ENCODE measurements at places on chromosomes 1 and 21.

- DNase-seq, result no peak
These were observed 96.5 kb downstream of the LRRC53 start for GRCh38 chr1:74415935-74416334.

DNA sequence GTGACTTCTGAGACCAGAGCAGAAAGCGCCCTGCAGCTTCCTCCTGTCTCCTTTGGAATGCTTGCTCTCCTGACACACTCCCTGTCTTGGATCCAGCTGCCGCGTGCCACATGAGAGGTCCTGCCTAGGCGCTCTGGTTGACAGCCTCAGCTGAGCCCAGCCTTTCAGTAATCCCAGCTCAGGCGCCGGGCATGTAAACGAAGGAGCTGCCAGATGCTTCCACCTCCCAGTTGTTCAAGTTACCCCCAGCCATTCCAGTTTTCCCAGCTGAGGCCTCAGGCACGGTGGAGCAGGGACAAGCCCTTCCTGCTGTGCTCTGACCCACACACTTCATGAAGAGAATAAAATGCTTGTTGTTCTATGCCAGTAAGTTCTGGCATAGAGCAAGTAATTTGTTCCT is 14.3 kb upstream of the CD34 start:
- no peak for DNase-seq

GRCh38 chr1:163981500-163982030 is 577.4 kb upstream of the PBX1 start:
- no peak for DNase-seq

DNA sequence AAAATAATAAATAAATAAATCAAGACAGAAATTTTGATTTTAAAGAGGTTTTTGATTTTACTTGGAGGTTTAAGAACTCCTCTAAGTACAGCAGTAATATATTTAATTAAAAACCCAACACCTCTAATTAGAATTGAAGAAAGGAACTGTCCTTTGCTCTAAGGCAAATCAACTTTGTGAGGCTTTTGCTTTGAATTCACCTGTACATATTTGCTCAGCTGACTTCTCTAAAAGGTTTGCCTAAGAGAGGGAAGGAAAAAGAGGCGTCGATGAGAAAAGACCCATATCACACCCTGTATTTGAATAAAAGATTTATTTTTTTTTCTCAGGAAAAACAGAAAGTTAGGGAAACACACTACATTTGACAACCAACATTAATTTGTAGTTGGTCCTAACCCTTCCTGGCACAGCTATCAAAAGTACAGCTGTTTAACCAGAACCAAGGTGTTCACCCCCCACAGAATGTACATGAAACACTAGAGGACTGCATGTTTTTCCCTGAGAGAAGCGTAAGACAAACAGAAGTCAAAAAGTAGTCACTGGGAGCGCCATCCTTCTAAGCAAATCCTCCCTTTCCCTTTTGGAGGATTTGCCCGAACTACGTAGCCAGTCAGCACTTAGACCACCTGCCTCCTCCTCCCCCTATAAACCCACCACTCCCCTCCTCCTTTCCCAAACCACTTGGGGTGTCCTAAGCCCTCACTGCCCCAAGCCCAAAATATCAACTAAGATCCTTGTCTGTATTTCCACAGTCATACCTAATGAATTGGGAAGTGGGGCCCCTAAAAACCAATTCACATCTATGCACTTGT is 4.9 kb downstream of the MCL1 start:
- no peak for DNase-seq

DNA sequence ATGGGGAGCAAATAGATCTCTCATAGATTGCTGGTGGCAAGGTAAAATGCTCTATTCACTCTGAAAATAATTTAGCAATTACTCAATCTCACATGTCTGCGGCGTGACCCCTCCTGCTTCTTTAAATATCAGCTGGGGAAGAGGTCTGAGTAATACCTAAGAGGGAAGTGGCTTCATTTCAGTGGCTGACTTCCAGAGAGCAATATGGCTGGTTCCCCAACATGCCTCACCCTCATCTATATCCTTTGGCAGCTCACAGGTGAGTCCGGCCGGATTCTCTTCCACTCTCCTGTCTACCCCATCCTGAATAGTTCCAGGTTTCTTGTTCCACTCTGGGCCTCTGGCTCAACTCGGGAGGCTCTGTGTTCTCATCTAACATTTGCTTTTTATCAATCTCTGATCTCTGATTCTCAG is at the start of gene SLAMF7:
Gene SLAMF7, plus strand, starts transcription at position 150 of the 414 bp plus-strand sequence. Its CDS starts 55 bp downstream, at position 205.
- peak; percentile 37 for DNase-seq

DNA sequence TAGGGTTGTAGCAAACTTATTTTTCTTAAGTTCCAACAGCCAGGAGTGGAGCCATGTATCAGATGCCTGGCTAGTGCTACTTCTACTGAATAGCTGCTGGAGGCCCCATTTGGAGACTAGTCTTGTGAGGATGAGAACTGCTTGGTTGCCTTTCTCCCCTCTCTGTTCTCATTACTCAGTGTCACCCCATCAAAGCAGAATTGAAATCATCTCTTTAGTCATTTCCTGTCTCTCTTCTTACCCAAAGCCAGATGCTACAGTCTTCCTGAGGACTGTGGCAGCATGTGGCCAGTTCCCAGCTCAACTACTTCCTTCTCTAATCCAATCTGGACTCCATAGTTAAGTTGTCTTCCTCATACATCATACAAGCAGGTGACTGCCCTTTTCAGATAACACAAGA is 197.5 kb downstream of the BRINP2 start:
- no peak for DNase-seq

- no peak for DNase-seq
These were observed 7.1 kb downstream of the SYT2 start for GRCh38 chr1:202703191-202703590.

- DNase-seq, result no peak
These were observed 11.8 kb downstream of the NPHP4 start for GRCh38 chr1:5980314-5981008.

DNA sequence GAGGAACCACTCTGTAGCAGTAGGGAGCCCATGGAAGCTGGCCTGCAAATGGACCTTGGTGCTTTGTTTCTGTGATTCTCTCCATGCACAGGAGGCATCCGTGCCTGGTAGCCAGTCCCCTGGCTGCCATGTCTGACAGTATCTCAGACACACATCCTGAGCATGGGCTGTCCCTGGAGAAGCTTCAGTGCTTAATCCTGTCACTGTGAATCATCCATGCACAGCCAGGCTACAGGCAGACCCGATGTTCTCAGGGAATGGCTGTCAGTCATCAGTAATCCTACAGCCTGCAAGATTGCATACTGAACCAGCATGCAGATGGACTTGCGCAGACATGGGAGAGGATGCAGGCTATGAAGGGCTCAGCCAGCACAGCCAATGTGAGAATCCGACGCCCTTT is 606.3 kb upstream of the PLXNA2 start:
- no peak for DNase-seq

DNA sequence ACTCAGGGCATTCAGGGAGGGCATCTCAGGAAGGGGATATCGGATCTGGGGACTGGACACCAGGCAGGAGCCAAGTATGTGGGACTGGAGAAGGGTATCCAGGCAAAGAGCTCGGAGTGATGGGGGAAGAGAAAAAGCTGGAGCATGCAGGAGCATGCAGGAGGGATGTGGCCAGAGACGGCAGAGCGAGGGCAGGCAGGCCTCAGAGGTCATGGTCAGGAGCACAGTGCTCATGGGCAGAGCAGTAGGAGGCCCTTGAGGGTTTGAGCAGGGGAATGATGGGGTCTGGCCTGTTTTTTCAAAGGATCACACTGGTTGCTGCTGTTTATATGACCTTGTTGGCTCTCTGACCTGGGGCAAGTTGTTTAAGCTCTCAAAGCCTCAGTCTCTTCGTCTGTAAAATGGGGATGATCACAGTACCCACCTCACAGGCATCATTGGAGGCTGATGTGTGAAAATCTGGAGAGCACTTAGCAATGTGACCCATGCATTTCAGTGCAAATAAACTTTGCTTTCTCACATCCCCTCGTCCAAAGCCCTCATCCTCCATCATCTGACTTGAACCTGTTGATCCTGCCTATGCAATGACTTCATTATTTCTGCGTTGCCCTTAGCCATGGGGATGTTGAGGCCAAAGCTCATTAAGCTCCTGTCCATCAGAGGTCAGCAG is 273.1 kb downstream of the MATN1 start:
- DNase-seq, result no peak

DNA sequence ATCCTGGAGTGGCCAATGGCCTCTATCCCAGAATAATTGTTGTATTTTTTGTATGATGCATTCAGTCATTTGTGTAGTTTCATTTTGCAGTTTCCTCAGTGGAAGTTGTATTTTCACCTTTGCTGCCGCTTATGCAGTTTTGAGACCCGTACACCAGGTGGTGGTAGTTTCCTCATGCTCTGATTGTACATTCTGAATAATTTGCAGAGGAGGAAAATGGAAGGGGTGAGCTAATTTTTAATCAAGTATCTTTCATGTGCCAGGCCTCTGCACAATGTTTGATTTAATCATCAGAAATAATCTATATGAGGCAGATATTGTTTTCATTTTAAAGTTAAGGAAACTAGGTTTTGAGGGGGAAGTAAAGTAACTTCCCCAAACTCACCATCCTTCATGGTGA is 29.5 kb downstream of the HLX start:
- no peak for DNase-seq

DNA sequence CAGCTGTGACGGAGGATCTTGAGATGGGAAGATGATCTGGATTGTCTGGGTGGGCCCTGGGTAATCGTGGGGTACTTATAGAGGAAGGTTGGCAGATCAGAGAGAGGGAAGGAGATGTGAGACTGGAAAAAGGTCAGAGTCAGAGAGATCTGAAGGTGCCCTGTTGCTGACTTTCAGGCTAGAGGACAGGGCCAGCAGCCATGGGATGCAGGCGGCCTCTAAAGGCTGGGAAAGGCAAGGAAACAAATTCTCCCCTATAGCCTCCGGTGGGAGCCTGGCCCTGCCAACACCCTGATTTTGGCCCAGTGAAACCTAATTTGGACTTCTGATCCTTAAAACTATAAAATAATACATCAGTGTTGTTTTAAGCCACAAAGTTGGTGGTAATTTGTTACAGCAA is 153.5 kb upstream of the TMEM51 start:
- no peak for DNase-seq

GRCh38 chr1:176515310-176515709 is 52.3 kb downstream of the PAPPA2 start:
- no peak for DNase-seq

- DNase-seq, result no peak
These were observed 8.1 kb upstream of the NTNG1 start for GRCh38 chr1:107132780-107133179.

GRCh38 chr1:234589064-234589800 is 20.7 kb downstream of the IRF2BP2 start:
- DNase-seq, result no peak

Data from stimulated activated CD8-positive, alpha-beta memory T cell treated with anti-CD3 and anti-CD28 coated beads, Interleukin-15, amount 100 ng/mL, for 4 hours (primary cell).